Naive thymus-derived CD8-positive, alpha-beta T cell (primary cell): ENCODE measurements at places on chromosomes 11 and 22.

- no peak for DNase-seq
Observed at GRCh38 chr22:46561435-46561905, 24.1 kb upstream of the CELSR1 start.

DNA sequence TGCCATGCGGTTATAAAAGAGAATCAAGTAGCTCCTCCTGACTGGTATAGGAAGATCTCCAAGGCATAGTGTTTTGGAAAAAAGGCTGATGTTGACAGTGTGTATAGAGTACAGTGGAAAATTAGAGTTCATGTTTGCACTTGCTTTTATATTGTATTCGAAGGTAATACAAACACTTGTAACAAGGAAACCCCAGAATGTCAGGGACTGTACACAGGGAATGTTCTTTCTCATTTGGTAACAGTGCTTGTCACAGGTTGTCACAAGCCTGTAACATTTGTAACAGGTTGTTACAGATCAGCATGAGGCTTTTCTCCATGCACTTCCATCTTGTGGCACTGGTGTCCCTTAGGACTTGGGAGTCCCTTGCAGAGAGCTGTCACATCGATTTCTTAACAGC is 64.0 kb downstream of the GRK3 start:
- no peak for DNase-seq

DNA sequence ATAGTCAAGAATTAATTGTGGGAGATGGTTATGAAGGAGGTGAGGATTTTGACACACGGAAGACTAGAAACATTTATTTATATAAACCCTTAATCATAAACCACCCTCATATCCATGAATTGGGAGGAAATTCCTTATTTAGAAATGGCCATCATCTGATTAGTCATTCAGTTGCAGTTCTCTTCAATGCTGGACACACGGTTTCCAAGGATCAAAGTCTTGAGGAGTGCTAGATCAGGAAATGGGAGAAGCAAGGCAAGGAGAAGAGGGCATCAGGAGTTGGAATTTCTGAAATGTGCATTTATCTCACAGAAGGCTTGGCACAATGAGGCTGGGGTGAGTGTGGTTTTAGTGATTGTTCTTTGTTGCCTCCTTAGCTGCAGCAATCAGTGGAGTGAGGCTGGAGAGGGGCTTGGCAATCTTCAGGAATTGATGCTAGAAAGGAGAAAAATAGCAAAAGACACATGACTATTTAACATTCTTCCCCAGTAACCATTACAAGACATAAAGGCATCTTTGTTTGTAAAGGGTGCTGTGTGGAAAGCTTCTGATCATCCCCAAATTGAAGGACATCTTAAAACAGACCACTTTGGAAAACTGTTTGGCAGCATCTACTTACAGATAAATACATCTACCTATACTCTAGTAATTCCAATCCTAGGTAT is 21.6 kb upstream of the GDPD4 start:
- no peak for DNase-seq

DNA sequence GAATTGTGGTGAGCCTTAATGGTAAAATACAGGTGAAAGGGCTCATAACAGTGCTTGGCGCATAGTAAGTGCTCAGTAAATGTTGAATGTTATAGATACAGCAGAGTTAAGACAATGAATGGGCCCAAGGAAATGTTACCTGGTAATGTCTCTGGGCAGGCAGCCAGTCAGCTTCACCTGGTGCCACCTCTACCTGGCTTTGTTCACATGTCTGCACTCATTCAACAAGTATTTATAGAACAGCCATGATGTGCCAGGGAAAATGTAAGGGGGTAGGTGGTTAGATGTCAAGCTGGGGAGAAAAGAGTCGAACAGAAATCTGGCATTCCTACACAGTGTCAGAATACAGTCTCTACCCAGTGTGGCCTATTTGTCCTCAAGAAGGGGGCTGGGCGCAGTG is 238.8 kb upstream of the SYN3 start:
- no peak for DNase-seq

DNA sequence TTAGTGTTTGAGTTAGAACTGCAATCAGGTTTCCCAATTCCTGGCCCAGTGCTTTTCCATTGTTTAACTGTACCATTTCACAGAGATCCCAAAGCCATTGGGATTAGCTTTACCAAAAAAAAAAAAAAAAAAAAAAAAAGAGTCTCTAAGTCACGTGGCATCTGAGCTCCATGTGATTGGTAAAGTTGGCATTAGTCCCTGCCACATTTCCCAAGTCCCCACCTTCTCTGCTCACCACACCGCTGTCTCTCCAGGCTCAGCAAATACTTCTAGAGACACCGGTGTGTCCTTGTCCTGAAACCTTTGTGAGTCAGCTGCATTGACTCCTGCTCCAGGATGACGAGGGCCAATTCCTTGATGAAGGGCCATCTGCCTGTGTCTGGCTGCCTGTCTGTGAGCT is 305.3 kb downstream of the KIRREL3 start:
- DNase-seq: no peak

- no peak for DNase-seq
Observed at GRCh38 chr11:38160433-38160832, 1562.4 kb upstream of the RAG2 start.

DNA sequence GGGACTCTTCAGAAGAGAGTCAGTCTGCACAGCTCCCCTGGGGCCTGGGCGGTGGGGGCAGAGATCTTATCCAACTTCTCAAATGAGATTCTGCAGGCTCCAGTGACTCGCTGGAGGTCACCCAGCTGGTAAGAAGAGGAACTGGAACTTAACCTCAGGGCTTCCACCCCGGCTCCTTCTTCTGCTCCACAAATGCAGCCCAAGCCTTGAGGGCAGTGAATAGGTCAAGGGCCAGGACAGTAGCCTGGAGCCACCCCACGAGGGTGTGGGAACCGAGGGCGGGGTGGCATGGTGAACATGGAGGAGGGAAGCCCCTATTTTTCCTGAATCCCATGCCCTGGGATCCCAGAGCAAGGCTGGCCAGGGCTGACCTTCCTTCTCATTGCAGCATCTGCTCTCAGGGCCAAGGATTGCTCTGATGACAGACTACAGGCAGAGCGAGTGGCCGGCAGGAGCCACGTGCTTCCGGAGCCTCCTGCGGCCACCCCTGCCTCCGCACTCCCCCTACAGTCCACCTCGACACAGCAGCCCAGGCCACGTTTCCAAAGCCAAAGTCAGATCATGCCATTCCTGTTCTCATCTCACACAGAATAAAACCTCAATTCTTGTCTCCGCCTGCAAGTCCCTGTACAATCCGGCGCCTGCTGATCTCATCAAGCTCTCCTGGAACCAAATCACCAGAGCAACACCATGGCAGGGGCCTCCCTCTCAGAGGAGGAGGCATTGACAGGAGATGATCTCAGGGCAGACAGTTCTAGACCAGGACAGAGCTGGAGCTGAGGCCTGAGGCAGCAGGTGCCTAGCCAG is 21.1 kb upstream of the UPK3A start:
- DNase-seq: no peak

DNA sequence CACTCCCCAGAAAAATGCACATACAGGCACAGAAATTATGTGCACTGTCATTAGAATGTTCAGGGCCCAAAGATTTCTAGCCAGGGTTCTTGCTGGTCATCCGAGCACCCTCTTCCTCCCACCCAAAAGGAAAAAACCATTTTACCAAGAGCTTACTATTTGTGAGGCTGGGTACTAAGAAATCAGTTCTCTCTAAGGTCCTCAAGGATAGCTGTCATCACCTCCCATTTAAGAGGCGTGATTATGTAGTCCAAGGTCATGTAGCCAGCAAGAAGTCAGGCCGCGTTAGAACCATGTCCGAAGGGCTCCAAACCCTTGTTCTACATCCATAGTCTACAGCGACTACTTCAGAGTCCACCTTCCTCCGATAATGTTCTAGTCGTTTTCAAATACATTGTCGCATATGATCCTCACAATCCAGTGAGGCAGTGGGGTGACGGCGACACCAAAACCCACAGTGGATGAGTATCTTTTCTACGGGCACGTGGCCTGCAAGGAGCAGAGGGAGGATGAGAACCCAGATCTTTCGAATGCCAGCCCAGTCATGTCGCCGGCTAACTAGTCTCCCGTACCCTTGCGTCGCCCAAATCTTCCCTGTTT is 634 bp downstream of the TIMM8B start:
- DNase-seq: no peak

- no peak for DNase-seq
Observed at GRCh38 chr11:124276081-124276480, 19.9 kb downstream of the OR8G5 start.

GRCh38 chr22:32562916-32563315 is 88.3 kb downstream of the FBXO7 start:
- DNase-seq: no peak

DNA sequence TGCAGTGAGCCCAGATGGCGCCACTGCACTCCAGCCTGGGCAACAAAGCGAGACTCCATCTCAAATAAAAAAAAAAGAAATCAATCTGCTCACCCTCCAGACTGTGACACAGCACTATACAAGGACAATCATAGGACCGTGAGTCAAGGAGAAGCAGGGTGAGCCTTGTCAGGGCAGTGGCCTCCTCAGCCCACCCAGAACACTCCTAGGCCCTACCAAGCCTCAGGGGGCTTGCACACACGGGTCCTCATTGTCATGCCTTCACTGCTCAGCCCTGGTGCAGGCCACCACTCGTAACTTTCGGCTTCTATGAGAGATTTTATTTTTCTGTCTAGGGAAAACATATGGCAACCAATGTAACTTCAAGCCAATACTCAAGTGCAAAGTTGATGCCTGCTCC is 35.8 kb downstream of the DGCR2 start:
- DNase-seq: no peak

DNA sequence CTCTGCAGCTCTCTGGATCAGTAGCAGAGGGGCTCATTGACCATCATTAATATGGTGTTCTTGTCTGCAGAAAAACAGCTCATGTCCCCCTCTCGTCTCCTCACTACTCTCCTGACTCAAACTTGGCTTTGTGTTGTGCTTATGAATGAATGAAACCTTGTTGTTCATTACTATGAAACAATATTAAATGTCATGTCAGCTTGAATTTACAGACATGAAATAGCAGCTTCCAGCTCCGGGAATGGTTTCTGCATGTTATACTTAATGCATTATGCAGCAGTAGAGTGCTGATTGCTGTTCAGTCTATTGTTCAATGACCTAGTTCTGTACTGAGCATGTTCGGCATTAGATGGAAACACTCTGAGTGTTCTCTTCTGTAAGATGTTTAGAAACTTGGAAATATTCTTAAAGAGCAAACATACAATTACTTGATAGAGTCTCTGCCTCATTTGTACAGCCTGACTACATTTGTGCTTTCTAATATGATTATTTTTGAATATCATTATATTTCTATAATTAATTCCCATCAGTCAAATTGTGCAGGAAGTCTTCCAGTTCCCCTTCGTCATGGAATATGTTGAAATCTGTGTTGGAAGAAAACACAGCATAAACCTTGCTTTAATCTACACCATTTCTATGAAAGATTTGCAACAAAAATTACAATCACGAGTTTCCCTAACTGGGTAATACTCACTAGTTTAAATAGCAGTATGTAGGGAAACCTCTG is 340.4 kb downstream of the SOX6 start:
- no peak for DNase-seq

GRCh38 chr22:32682990-32683389 is 118.5 kb upstream of the TIMP3 start:
- DNase-seq: no peak

GRCh38 chr11:78664636-78665035 is 90.0 kb upstream of the NARS2 start:
- no peak for DNase-seq

DNA sequence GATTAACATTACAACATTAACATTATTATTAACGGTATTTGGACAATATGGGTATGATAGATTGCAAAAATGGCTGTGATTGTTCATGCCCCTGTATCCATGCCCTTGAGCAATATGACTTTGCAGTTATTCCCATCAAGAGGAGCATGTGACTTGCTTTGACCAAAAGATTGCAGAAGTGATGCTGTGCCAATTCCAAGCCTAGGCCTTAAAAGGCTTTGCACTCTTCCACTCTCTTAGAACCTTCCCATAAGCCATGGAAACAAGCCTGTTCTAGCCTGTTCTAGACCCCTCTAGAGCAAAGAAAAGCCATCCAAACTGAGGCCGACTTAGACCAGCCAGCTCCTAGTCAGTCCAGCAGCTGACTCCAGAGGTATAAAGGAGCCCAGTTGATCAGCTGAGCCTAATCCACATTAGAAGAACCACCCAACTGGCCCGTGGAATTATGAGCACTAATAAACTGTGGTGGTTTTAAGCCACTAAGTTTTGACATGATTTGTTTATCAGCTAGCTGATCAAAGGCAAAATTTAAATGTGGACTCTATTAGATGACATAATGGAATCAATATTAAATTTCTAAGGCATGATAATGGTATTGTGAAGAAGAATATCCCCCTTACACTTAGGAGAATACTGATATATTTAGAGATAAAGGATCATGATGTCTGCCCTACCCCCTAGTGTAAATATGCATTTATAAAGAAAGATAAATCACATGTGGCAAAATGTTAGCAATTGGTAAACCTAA is 28.6 kb downstream of the RAB30 start:
- DNase-seq: no peak

DNA sequence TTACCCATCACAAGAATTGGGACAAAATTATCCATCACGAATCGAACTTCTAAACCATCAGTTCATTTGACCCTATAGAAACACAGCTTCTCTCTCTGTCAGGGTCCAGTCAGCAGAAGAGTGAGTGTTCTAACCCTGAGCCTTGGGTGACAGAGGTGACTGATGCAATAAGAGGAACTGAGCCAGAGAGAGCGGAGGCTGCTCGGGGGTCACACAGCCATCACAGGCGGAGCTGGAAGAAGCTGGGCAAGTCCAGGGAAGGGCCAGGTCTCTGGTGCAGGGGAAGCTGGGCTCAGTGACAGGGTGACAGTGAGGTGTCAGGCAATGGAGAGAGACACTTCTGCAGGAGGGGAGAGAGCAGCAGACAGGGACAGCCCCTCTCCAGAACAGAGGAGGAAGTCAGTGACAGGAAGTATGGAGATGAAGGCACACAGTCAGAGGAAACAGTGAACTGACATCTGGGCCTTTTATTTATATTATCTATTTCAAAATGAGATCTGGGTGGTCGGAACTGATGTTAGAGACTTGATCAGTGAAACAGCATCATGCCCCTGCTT is 184.0 kb upstream of the TBCEL start:
- DNase-seq: no peak

GRCh38 chr11:117607449-117607848 is 189.6 kb downstream of the DSCAML1 start:
- DNase-seq: no peak

DNA sequence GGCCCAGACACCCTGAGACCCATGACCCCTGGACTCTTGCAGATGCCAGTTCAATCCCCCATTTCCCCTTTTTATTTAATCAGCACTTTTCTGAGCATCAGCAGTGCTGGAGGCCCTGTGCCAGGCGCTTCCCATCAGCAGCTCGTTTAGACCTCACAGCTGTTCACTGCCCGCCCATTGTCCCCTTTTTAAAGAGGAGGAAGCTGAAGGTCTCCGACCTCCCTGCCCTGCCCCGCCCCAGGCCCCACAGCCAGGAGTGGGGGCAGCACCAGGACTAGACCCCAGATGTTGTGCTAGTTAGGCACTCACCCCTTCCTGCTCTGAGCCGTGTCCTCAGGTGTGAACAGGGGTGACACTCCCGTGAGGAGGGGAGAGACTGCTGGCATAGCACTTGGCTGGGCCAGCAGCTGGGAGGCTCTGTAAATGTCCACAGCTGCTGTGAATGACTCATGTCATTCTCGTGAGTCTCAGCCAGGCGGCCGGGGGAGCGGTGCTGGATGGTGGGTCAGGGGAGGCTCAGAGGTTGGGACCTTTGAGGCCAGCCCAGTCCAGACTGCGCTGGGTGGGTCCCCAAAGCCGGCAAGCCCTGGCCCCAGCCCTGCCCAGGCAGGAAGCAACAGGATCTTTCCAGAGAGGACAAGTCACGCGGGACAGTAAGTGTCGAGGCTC is 19.9 kb downstream of the EMID1 start:
- no peak for DNase-seq
